ENCODE measurements at places on chromosomes 6 and 20.

DNA sequence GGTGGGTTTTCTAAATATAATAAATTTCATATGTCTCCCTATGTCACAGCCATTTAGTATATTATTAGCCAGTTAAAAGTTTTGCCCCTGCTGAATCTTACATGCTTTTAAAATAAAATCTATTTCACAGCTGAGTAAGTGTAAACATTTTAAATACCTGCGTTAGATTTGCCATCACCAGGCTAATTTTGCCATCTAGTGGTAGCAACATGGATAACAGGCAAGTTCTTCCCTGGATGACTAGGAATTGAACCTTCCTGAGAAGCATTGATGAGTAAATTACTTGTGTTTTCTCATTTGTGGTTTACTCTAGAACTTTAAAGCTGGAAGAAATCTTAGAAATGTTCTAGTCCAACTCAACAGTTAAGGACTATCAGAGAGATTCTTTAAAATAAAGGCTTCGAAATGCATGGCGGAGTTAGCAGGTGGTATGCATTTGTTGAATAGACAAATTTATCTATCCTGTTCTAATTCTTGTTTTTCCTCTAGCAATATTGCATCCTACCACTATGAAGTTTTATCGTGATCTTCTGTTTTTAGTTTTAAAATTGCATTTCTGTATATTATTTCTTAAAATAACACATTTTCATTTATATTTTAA lies 2.6 kb downstream of the PRSS35 start:
- H3K27ac ChIP-seq = no peak overlapping the region
- peaks cover 32% of the 10 kb centered on the region for H3K27me3 ChIP-seq
- H3K36me3 ChIP-seq = peaks cover 3% of the 10 kb centered on the region
- peak overlapping the region; percentile 75 for H3K4me3 ChIP-seq

DNA sequence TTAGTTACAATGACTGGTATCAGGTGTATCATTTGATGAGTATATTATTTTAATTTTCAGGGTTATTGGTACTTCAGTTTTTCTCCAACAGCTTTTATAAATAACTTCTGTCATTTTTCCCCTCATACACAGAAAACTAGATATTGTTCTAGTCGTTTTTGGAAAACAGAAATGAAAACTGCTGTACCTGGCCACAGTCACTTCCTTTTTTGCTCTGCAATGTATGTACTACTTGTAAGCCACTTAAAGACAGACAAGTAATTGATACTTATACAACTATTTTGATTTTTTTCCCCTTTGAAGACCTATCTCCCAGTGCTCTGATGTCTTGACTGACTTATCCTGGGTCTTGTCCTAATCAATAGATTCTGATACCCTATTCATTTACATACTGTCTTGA lies 218.6 kb upstream of the RUNX2 start:
- no peak overlapping the region for H3K27ac ChIP-seq
- no peak overlapping the region for H3K4me3 ChIP-seq
- DNase-seq = no peak
- H3K4me1 ChIP-seq = no peaks in the 10 kb centered on the region
- H3K36me3 ChIP-seq = no peaks in the 10 kb centered on the region

DNA sequence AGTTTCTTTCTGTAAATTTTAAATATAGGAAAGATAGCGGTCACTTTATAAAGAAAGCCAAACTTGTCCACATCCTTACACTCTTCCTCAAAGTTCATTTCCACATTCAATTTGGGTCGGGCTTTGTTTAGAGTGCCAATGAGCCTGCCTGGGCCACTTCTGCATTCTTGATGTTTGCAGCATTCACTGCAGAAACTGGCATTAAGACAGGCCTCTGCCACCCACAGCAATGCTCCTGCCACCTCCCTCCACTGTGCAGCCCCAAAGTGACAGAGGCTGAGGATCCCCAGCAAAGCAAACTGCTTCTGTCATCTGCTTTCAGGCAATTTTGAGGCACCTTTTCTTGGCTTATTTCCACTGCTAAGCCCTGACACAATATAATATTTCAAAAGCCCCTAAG lies 61.2 kb downstream of the TNFAIP3 start:
- DNase-seq = no peak
- peaks cover 13% of the 10 kb centered on the region for H3K4me1 ChIP-seq
- peak overlapping the region; percentile 54 for H3K27ac ChIP-seq
- H3K4me3 ChIP-seq = peak overlapping the region; percentile 71
- no peaks in the 10 kb centered on the region for H3K27me3 ChIP-seq
- H3K36me3 ChIP-seq = no peaks in the 10 kb centered on the region

DNA sequence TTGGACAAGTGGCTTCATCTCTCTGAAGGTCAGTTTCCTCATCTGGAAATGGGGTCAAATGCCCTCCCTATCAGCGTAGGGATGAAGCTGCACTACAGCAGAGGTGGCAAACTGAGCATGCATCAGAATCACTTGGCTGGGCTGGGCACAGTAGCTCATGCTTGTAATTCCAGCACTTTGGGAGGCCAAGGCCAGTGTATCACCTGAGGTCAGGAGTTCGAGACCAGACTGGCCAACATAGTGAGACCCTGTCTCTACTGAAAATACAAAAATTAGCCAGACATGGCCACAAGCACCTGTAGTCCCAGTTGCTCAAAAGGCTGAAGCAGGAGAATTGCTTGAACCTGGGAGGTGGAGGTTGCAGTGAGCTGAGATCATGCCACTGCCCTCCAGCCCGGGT lies 6.7 kb upstream of the MMP9 start:
- no peaks in the 10 kb centered on the region for H3K36me3 ChIP-seq
- peaks cover 44% of the 10 kb centered on the region for H3K4me1 ChIP-seq
- peaks cover 6% of the 10 kb centered on the region for H3K27me3 ChIP-seq

- H3K27me3 ChIP-seq = no peaks in the 10 kb centered on the region
- H3K36me3 ChIP-seq = peaks cover 3% of the 10 kb centered on the region
- no peak overlapping the region for H3K4me3 ChIP-seq
- DNase-seq = no peak
- H3K4me1 ChIP-seq = no peaks in the 10 kb centered on the region
Measured at GRCh38 chr20:54433636-54434035, 41.8 kb upstream of the DOK5 start.

- H3K4me1 ChIP-seq = peaks cover 31% of the 10 kb centered on the region
- no peak overlapping the region for H3K27ac ChIP-seq
- no peaks in the 10 kb centered on the region for H3K27me3 ChIP-seq
Measured at GRCh38 chr6:90583179-90583835, 3.6 kb downstream of the MAP3K7 start.

GRCh38 chr6:57163956-57164355 lies 8.2 kb upstream of the BAG2 start:
- no peaks in the 10 kb centered on the region for H3K27me3 ChIP-seq
- peaks cover 5% of the 10 kb centered on the region for H3K36me3 ChIP-seq
- no peak overlapping the region for H3K27ac ChIP-seq
- no peaks in the 10 kb centered on the region for H3K4me1 ChIP-seq
- no peak overlapping the region for H3K4me3 ChIP-seq

GRCh38 chr20:4068708-4069107 lies 53.4 kb upstream of the RNF24 start:
- H3K27ac ChIP-seq = no peak overlapping the region
- no peaks in the 10 kb centered on the region for H3K27me3 ChIP-seq
- no peaks in the 10 kb centered on the region for H3K36me3 ChIP-seq
- no peaks in the 10 kb centered on the region for H3K4me1 ChIP-seq
- no peak for DNase-seq

GRCh38 chr20:16423311-16424212 lies 149.7 kb downstream of the KIF16B start:
- no peak overlapping the region for H3K27ac ChIP-seq
- H3K4me3 ChIP-seq = no peak overlapping the region
- peaks cover 3% of the 10 kb centered on the region for H3K36me3 ChIP-seq
- H3K4me1 ChIP-seq = no peaks in the 10 kb centered on the region

DNA sequence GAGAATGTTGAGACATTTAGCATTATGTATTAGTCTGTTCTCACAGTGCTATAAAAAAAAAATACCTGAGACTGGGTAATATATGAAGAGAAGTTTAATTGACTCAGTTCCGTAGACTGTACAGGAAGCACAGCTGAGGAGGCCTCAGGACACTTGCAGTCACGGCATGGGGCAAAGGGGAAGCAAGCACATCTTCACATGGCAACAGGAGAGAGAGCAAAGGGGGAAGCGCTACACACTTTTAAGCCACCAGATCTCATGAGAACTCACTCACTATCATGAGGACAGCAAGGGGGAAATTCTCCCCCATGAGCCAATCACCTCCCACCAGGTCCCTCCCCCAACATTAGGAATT lies 26.8 kb upstream of the TFAP2A start:
- no peak for DNase-seq
- no peak overlapping the region for H3K4me3 ChIP-seq
- peaks cover 44% of the 10 kb centered on the region for H3K27me3 ChIP-seq
- no peaks in the 10 kb centered on the region for H3K4me1 ChIP-seq

DNA sequence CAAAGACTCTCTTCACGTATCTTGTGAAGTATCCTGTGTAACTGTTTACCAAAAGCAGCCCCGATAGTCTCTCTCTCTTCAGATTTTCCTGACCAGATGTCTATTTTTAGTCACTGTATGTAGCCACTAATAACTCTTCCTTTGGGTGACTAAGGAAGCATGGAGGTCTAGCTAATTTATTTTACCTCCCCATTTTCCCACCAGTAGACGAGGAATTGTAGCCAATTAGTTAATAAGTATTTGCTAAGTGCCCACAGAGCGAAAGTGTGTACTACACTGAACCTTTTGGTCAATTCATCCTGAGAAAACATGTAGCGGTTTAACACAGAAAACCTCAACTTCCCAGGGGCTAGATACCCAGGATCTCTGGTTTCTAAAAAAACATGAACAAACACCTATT lies 180.6 kb downstream of the TBX18 start:
- DNase-seq = no peak
- H3K4me1 ChIP-seq = no peaks in the 10 kb centered on the region
- H3K27ac ChIP-seq = no peak overlapping the region
- H3K36me3 ChIP-seq = no peaks in the 10 kb centered on the region
- no peak overlapping the region for H3K4me3 ChIP-seq

DNA sequence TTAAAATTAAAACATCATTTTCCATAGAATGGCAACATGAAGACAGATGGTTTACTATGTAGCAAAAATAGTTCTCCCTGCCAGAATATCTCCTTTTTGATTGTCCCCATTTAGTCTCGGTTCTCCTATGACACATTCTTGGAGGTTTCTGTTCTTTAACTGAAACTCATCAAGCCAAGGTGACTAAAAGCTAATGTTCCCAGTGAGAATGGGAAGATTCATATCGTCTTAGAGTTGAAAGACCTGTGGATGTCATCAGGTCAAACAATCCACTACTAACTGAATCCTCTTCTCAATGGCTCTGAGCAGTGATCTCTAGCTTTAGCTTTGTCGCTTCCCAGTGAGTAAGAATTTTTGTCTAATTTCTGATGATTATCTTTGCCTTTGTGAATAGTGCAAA lies 1.3 kb upstream of the DOK5 start:
- no peaks in the 10 kb centered on the region for H3K4me1 ChIP-seq
- H3K27ac ChIP-seq = no peak overlapping the region
- H3K27me3 ChIP-seq = peaks cover 48% of the 10 kb centered on the region

- DNase-seq = no peak
- H3K27me3 ChIP-seq = no peaks in the 10 kb centered on the region
- H3K4me3 ChIP-seq = no peak overlapping the region
- H3K36me3 ChIP-seq = peaks cover 9% of the 10 kb centered on the region
Measured at GRCh38 chr6:147281895-147282565, 77.8 kb downstream of the STXBP5 start.

DNA sequence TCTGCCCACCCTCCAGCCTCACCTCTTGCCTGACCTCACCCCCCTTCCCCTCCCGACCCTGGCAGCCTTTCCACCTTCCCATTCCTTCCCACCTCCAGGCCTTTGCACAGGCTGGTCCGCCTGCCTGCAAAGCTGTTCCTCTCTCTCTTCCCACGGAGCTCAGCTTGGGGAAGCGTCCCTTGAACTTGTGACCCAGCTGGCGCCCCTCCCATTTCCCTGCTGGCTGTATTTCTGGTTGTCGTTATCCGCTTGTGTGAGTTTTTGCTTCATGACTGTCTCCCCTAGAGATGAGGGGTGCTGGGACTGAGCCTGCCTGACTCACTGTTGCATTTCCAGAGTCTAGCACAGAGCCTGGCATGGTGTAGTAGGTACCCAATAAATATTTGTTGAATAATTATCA lies 32.5 kb downstream of the VSTM2L start:
- peaks cover 13% of the 10 kb centered on the region for H3K27me3 ChIP-seq
- no peaks in the 10 kb centered on the region for H3K4me1 ChIP-seq
- H3K4me3 ChIP-seq = no peak overlapping the region
- DNase-seq = no peak
- no peak overlapping the region for H3K27ac ChIP-seq
- peaks cover 3% of the 10 kb centered on the region for H3K36me3 ChIP-seq

GRCh38 chr6:75307364-75308004 lies 22.9 kb upstream of the TMEM30A start:
- H3K27me3 ChIP-seq = peaks cover 17% of the 10 kb centered on the region
- H3K27ac ChIP-seq = no peak overlapping the region
- H3K36me3 ChIP-seq = no peaks in the 10 kb centered on the region
- no peak for DNase-seq

DNA sequence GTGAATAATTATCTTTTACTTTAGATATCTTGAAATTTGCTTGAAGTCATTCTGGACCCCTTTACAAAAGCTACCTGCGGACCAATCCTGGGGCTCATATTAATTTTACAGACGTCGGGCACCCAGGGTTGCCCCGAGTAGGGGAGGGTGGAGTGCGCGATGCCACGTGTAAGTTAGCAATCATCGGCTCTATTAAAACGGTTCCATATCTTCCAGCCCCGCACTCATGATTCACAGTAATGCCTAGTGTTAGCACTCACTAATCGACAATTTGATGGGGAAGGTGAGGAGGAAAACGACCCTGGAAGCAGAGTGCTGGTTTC lies 34.9 kb upstream of the TCF21 start:
- peaks cover 62% of the 10 kb centered on the region for H3K27me3 ChIP-seq
- peaks cover 10% of the 10 kb centered on the region for H3K4me1 ChIP-seq
- H3K36me3 ChIP-seq = peaks cover 3% of the 10 kb centered on the region
- no peak overlapping the region for H3K27ac ChIP-seq
- no peak for DNase-seq

- H3K36me3 ChIP-seq = no peaks in the 10 kb centered on the region
- no peak overlapping the region for H3K27ac ChIP-seq
- no peaks in the 10 kb centered on the region for H3K4me1 ChIP-seq
- no peak for DNase-seq
- no peak overlapping the region for H3K4me3 ChIP-seq
- H3K27me3 ChIP-seq = no peaks in the 10 kb centered on the region
Measured at GRCh38 chr20:21832442-21833385, 127.2 kb downstream of the PAX1 start.

- H3K4me1 ChIP-seq = no peaks in the 10 kb centered on the region
- peaks cover 62% of the 10 kb centered on the region for H3K27me3 ChIP-seq
- no peaks in the 10 kb centered on the region for H3K36me3 ChIP-seq
- H3K27ac ChIP-seq = no peak overlapping the region
- no peak for DNase-seq
Measured at GRCh38 chr6:107563694-107564588, 74.0 kb downstream of the SOBP start.

GRCh38 chr6:116326181-116326671 lies 44.5 kb upstream of the DSE start:
- no peak for DNase-seq
- no peaks in the 10 kb centered on the region for H3K4me1 ChIP-seq
- no peak overlapping the region for H3K4me3 ChIP-seq
- no peaks in the 10 kb centered on the region for H3K27me3 ChIP-seq
- no peak overlapping the region for H3K27ac ChIP-seq

GRCh38 chr6:84172574-84172973 lies 54.9 kb downstream of the CEP162 start:
- H3K4me1 ChIP-seq = no peaks in the 10 kb centered on the region
- no peaks in the 10 kb centered on the region for H3K27me3 ChIP-seq
- no peak overlapping the region for H3K4me3 ChIP-seq
- DNase-seq = no peak
- H3K27ac ChIP-seq = peak overlapping the region; percentile 38

- H3K27ac ChIP-seq = no peak overlapping the region
- H3K4me3 ChIP-seq = no peak overlapping the region
- no peaks in the 10 kb centered on the region for H3K4me1 ChIP-seq
- DNase-seq = no peak
- no peaks in the 10 kb centered on the region for H3K36me3 ChIP-seq
Measured at GRCh38 chr20:15700147-15700765, 873.0 kb downstream of the KIF16B start.
